ENCODE measurements at places on chromosomes 1 and 21. TPM values are rescaled to one million over a fixed set of nuclear protein-coding genes. Genes with fewer than 3 reads are reported as not detected.
A peak's percentile ranks its signal among the peaks of the same experiment; 100 is the strongest.

The NTNG1 gene
- polyA plus RNA-seq = 0.83 TPM

The MSH4 gene
- polyA plus RNA-seq = 0.37 TPM

The CFAP141 gene
- 8.4 TPM for polyA plus RNA-seq

DNA sequence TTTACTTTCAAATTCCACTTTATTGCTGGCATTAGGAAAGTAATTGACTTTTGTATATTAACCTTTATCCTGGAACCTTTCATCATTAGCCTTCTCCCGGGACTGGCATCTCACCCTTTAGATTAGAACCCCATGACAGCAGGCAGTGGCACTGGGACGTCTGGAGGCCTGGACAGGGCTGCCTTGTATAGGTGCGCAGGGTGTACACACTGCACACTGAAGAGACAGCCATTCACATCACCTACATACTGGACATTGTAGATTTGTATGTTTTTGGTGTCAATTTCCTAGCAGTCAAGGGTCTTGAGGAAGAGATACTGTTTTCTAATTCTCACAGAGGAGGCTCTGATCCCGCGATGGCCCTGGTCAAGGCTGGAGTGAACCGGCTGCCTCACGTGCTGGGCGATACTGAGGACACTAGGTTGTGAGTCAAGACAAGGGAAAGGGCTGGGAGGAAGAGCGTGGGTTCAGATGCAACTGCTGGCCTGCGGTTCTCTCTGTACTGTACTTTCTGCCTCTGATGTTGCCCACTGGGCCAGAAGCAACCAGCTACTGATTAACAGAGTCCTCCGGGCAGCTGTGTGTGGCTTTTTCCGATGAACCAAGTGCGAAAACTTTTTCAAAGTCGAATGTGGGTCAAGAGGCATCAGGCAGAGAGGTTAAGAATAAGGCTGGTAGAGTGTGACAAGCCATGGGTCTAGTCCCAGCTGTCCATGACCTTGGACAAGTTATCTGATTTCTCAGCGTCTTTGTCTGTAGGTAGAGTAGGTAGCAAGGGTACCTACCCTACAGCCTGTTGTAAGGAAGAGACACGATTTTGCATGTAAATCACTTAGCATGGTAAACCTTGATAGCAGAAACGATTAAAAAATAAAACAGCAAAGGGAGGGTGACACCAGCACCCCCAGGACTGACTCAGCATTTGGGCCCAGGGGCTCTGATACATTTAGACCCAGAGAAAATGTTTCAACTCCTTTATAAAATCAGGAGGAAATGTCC is 38.2 kb upstream of the SLC25A33 start:
- no peak for DNase-seq

- DNase-seq = no peak
These were observed 214.5 kb downstream of the RGS7 start for GRCh38 chr1:241142493-241142892.

DNA sequence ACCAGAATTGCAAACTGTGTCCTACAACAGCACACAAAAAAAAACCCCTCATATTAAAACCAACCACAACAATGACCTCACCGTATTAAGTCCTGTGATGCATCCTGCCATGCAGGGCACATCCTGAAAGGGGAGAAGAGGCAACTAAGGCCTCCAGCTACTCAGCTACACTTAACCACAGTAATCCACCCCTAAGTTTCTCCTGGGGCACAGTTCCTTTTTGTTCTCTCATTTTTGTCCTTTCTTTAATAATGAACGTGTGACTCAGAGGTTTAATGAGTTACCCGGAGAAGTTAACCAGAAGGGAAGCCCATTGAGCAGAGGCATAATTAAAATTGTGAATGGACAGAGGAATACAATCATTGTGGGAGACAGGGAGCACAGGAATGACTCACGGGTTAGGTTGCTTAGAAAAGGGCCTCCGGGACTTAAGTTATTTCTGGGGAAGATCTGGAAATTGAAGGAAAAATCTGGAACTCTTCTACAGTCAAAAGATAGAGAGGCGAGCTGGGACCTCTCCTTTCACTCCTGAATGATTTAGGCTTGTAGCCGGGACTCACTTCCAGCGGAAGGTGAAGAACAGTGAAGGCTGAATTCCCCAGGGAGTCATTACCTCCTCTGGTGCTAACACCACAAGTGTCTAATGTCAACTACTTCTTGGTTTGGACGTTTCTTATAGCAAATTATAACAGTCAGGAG is 36.9 kb upstream of the HIVEP3 start:
- DNase-seq = no peak

DNA sequence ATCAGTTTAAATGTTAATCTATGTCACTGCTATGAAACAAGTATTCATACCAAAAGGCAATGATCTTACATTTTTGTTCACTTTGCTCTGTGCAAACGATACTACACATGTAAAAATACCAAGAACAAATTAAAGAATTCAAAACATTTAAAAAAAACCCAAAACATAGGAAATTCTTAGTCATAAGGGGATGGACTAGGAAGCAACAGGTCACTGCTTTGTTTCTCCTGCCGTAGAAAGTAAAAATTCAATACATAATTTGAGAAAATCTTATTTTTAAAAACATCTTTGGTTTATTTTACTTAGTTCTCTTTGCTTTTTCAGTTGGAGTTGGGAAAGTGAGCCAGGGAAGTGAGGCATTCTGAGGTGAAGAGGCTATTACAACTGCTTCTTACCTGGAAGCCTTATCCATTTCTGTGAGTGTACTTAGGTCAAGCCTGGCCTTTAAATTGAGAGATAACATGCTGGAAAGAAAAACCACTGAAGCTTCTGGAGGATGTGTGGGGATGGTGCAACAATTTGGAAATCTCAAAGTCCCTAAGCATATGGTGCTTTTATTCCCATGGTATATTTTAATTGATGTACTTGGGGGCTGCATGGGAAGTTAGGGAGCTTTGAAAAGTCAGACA is 183.5 kb downstream of the CDC42BPA start:
- no peak for DNase-seq

GRCh38 chr1:213687832-213688231 is 299.9 kb upstream of the PROX1 start:
- DNase-seq = no peak

DNA sequence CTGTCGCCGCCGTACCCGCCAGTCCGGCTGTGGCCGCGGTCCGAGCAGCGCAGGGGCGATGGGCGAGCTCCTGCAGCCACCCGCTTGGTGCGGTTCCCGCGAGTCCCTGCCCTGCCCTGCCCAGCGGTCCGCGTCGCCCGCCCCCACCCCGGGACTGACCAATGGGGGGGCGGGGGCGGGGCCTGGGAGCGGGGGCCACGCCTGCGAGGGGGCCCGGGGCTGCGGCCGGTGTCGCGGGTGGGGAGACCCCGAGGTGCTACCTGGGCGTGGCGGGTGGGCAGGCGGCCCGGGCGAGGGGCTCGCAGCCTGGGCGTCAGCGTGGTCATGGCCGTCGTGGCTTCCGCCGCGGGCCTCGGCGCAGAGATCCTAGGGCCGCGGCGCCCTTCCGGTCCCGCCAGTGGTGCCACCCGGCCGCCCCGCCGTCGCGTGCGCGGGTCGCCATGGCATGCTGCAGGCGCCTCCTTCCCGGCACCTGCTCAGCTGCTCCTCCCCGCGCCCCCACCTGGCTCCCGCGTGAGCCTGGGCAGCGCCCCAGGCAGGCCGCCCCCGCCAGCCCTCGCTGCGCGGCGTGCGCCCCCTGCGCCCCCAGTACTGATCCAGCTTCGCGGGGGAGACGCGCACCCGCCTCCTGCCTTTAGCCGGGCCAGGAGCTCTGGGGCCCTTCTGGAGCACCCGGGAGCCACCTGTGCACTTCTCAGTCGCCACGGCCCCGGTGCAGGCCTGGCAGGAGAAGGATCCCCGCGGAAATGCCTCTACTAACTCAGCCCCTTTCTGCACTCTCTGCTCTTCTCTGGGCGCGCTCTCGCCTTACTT is at the start of gene BMP8B:
Gene BMP8B, minus strand, starts transcription at position 108 of the 813 bp plus-strand sequence. CDS start 380 bp downstream, outside the sequence.
- DNase-seq = no peak

DNA sequence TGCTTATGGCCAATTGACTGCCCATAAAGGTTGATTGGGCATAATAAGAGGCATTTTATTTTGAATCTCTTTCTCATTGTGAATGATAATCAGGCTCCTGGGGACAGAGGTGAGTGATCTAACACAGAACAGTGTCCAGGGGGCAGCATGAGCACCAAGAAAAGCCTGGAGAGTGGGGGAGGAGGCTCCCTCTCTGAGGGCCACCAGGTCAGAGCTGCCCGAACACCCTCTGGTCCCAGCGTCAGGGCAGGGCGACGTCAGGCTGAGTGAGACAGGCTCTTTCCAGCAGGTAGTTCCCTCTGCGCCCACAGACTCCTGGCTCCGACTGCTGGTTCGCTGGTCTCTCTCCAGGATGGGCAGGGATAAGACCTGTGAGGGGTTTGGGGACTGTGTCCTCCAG is 250.2 kb upstream of the C1orf174 start:
- no peak for DNase-seq

DNA sequence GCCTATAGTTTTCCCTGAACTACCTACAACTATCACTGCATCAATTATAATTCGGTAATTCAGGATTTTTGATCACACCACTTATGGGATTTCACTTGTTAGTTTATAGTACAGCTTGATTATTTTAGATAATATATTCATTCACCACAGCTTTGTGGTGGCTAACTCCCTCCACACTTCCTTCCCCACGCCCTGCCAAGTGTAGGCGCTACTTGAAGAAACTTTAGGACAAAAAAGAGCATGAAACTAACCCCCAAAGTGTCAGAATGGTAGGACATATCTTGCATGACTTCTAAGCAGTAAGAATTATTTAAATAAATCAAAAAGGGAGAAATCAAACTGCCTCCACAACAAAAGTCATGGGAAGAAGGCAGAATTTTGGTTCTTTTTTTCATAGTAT is 70.1 kb downstream of the LHX9 start:
- DNase-seq = no peak

GRCh38 chr1:64923294-64923718 is 43.0 kb downstream of the JAK1 start:
- DNase-seq = no peak

DNA sequence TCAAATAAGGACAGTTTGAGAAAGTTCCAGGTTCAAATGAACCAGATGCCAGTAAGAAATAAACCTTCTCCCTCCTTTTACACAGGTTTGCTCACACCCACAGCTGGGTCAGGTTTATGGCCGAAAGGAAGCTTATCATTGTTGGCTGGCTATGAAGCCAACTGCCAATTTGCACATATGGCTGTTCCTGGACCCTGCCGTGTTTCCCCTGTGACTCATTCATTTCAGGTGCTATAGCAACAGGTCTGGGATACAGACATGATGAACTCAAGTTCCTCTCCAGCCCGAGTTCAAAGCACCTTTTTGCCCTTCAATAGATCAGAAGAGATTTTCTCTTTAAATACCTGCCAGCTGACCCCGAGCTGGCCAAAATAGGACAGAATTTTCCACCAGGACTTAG is 134.4 kb upstream of the SMYD2 start:
- no peak for DNase-seq

GRCh38 chr1:172946814-172947507 is 103.8 kb downstream of the TNFSF18 start:
- DNase-seq = no peak

- DNase-seq = no peak
These were observed 14.0 kb downstream of the KRTAP21-2 start for GRCh38 chr21:30733026-30733425.

- no peak for DNase-seq
These were observed 110.2 kb upstream of the IVNS1ABP start for GRCh38 chr1:185427264-185427663.

DNA sequence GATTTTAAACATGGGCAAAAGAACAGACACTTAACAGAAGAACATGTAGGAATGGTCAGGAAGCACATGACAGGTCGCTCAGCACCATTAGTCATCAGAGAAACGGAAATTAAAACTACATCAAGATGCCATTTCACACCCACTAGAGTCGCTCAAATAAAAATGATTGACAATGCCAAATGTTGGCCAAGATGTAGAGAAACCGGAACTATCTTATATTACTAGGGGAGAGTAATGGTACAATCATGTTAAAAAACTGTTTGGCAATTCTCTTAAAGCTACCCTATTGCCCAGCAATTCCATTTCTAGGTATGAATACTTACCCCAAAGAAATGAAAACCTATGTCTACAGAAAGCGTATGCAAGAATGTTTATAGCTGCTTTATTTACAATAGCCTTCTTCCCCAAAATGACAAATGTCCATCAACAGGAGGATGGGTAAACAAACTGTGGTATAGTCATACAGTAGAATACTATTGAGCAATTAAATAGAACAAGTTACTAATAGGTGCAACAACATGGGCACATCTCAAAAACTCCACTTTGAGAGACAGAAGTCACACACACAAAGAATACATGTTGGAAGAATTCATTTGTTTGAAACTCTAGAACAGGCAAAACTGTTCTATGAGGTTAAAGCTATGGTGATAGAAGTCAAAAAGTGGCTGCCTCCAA is 92.8 kb downstream of the ETS2 start:
- DNase-seq = no peak

DNA sequence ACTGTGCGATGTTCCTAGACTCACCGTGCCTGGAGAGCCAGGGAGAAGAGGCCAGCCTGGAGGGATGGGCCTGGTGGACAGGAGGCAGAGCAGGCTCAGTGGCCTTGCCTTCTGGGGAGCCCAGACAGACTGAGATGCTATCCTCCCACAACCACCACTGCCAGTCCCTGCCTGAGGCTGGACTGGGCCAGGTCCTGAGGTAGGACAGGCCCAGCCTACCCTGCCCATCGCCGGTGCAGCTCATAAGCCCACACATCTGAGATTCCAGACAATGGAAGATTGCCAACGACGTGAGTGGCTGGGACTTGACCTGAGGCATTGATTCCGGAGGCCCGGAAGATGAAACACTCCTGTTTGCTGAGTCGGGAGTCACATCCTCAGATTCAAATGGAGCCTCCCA is 5.8 kb downstream of the CLEC20A start:
- no peak for DNase-seq

DNA sequence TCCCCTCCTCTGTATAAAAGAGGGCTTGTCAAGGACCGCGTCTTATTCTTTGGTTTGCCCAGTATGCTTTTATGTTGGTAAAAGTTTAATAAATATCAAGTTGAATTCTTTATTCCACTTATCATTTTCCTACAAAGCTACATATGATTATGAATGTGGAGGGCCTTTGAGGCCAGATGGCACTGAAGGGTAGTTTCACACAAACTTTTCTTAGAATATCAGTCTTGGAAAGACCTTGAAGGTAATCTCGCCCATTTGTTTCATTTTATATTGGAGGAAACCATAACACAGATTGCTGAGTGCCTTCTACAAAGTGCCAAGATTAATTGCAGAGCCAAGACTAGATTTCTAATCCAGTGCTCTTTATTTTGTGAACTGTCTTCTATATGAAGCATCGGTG is 5.8 kb upstream of the FUBP1 start:
- no peak for DNase-seq

GRCh38 chr21:17779980-17780379 is 39.2 kb downstream of the C21orf91 start:
- no peak for DNase-seq

DNA sequence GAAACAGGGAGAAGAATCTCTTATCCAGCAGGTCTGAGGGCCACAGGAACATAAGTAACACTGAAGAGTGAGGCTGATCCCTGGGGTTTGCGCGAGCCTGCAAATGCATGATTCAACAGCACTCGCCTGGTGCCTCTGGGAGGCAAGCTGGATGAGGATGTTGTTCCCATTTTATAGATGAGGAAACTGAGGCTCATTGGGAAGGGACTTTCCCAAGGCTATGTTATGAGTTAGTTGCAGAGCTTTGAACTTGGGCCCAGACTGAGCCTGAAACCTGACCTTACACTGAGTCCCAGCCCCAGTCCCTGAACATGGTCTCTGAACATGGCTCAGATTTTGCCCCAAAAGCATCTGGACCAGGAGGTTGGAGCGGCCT is 27.7 kb upstream of the POU3F1 start:
- no peak for DNase-seq

- DNase-seq = no peak
These were observed 2.1 kb upstream of the A3GALT2 start for GRCh38 chr1:33322870-33323585.

GRCh38 chr1:109794319-109795132 is 30.8 kb upstream of the EPS8L3 start:
- DNase-seq = peak; percentile 12

Measured in lung (tissue), 17 donors.